Left ventricle myocardium superior (tissue), 1 donor: ENCODE measurements at places on chromosomes 6 and 20. TPM values are rescaled to one million over a fixed set of nuclear protein-coding genes. Genes with fewer than 3 reads are reported as not detected.

Gene ULBP2
- total RNA-seq, result 0.84 TPM

Gene C6orf141
- total RNA-seq, result 0.32 TPM

Gene MUC22
- 0.22 TPM for total RNA-seq

Gene CAGE1
- not detected for total RNA-seq

Gene HLA-DRB5
- total RNA-seq, result 19.5 TPM

Gene DLK2
- 1.2 TPM for total RNA-seq

Gene CRIP3
- total RNA-seq, result 6.6 TPM

Gene DPM1
- 41.2 TPM for total RNA-seq

Gene DHX35
- 15.4 TPM for total RNA-seq

- peak; percentile 38 for DNase-seq
Measured at GRCh38 chr6:13831615-13832014, 17.3 kb upstream of the MCUR1 start.

GRCh38 chr6:4378319-4378996, 243.1 kb upstream of the ECI2 start:
- DNase-seq, result no peak

DNA sequence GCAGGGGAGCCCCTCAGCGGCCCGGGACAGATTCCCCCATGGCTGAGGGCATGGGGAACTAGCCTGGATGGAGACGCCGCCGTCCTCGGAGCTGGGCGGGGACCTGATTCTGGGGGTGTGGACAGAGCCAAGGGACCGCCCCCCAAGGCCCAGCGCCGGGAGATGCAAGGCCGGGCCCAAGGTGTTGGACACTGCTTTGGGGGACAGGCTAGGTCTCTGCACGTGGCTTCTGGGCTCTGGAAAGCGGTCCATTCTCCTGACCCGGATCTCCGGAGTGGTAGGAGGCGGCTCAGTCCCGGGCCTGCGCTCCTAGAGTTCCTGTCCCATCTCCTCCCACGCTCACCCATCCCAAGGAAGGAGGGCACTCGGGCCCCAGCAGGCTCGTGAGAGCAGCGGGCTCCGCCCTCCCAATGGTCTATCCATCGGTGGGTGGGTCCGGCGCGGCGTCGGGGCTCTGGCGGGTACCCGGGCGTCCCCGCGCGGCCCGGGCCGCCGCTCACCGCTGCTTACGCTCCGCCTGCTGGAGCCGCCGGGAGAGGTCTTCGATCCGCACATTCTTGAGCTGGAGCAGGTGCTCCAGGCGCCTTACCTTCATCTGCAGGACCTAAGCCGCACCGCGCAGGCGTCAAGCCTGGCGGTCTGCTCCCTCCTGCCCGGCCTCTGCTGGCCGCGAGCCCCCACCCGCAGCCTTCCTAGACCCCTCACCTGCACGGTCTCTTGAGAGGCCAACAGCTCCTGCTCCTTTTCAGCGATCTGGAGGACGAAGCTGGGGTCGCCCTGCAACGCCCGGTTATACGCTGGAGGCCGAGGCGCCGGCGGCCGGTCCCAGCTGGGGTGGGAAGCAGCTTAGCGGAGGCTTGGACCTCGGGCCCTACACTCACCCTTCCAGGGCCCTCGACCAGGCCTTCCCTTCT, 3.3 kb downstream of the SPEF1 start:
- DNase-seq, result peak; percentile 82

GRCh38 chr20:2150660-2151059, 49.0 kb downstream of the STK35 start:
- no peak for DNase-seq

- no peak for DNase-seq
Measured at GRCh38 chr20:36441416-36441815, 99.9 kb upstream of the MYL9 start.

DNA sequence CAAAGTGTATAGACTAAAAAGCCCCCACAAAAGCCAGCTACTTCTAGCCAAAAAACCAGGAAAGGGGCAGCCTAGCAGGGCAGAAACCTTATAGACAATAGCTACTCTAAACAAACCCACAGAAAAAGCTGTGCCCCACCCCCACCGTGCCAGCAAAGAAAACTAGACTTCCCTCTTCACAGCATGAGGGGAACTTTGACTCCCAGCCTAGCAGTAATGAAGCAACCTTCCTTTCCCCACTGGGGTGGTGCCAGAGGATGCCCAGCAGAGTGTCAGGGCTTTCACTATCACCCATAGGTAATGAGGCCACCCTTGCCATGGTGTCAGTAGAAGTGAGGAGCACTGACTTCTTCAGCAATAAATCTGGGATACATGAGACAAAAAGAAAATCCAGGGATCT, 99.0 kb upstream of the LGSN start:
- DNase-seq, result no peak

DNA sequence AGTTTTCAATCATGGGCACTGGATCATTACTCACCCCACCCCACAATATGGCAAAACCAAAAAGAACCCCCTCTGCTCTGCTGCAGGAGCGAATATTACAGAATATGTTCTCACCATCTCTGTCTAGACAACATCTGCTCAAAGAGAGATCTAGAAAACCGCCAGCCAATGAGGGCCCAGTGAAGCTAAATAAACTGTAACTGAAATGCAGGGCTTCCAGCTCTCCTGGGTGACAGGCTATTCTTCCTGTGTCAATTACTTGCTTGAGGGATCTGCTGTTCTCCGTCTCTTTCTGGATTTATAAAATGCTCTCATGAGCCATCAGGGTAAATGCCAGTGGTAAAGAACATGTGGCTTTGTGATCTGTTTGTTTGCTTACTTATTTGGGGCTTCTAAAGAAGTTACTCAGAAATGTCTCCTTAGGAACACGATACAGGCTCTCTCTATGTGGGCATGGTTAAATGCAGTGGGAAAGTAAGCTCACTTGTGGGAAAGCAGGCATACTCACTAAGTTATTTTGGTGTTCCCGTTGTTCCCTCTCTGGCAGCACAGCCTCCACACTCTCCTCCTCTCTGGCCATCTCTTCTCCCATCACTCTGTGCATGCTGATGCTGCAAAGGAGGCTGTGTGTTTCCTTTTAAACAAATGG, 44.8 kb downstream of the TTI1 start:
- no peak for DNase-seq

DNA sequence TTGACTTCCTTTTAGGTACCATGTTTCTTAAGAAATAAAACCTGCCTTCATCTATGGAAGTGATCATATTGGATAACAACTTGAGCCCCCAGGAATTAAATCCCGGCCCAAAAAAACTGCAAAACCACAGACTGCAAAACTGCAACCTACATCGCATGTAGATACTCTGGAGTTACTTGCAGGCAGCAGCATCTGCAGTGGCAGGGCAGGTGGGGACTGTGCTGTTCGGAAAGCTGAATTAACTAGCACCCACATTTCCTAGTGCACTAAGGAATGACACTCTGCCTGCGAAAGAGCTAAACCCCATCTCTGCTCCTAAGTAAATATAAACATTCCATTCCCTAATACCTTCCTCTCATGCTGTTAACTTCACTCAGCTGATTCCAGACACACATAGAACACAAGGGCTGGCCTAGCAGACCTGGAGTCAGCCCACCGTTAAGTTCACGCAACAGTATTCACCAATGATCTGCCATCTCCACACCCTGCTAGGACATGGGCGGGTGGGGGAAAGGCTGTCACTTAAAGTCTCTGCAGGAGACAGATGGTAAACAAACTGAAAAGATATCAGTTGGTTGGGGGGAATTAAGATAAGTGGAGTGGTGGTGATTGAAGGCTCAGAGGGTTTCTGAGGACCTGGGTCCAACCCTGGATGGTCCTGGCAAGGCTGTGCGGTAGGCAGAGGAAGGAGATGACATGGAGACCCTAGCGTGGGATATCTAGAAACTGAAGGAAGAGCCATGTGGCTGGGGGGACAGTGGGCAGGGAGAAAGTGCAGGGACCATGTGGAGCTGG, 128.4 kb downstream of the SYCP2 start:
- DNase-seq, result no peak

- DNase-seq, result no peak
Measured at GRCh38 chr20:8076306-8077136, 55.5 kb upstream of the PLCB1 start.

DNA sequence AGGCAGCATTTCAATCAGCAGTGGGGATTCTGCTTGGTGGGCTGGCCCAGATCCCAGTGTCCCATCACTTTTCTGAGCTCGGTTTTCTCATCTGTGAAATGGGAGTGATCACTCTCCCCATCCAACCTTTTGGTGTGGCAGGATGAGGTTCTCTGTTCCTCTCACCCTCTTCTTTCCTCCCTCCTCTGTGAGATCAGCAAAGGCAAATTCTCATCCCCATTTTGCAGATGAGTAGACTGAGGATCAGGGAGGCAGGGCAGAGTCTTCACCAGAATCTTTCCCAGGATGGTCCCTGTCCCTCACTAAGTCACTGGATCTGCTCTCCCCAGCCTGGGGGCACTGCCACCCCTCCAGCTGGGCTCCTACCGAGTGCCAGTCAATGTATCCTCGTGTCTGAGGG, 60.6 kb upstream of the SLC32A1 start:
- no peak for DNase-seq

DNA sequence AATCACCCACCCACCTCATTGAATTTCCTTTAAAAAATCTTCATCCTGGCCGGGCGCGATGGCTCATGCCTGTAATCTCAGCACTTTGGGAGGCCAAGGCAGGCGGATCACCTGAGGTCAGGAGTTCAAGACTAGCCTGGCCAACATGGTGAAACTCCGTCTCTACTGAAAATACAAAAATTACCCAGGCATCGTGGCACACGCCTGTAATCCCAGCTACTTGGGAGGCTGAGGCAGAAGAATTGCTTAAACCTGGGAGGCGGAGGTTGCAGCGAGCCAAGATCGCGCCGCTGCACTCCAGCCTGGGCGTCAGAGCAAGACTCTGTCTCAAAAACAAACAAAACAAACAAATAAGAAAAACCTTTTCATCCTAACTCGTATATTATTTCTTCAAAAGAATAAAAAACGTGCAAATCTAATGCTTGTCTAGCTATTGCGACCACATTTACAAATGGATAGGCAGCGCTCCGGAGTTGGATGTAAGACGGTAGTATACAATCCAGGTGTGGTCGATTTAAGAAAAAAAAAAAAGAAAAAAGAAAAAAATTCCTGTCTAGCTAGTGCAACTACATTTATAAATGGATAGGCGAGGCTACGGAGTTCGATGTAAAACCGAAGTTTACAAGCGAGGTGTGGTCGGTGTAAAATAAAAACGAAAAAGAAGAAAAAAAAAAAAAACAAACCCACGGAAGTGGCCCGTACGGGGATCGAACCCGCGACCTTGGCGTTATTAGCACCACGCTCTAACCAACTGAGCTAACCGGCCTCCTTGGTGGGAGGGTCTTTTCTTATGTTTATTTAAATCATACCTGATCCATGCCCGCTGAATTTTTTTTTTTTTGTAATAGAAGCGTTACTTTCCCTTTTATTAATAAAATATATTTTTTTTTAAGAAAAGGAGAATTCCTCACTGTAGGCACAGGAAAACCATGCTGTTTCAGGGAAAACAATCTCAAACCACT, 70.7 kb upstream of the PRSS16 start:
- DNase-seq, result peak; percentile 70

DNA sequence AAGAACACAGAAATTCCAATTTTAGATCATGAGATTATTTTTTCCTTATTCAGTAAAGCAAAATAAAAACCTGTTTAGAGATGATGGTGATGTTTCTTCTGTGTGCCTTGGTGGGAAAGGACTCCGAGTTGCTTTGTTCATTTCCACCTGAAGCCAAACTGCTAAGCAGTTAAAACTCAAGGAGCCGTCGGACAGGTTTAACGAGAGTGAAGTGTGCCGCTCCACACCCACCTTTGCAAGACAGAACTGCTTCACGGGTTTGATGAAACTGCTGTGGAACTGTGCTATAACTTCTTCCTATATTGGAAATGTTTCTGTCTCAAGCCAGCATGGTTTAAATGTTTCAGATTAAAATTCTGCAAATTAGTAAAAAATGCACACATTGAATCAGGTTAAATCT, 9.2 kb upstream of the DSP start:
- no peak for DNase-seq

DNA sequence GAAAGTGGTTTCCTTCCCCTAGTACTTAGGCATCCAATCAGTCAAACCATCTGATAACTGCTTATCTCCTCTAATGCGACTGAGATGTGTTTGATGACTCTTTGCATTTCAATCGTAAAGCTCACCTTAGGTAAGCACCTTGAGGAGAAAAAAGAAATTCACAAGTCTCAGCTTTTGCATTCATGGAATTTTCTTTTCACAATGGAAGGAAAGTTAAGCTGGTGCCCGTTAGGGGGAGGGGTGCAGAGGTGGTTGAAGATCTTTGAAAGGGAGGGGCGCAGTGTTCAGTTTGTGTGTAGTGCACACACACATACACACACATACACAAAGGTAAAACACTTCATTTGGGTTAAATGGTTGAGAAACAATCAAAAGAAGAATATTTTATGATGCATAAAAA, 87.1 kb upstream of the SALL4 start:
- no peak for DNase-seq

- DNase-seq, result no peak
Measured at GRCh38 chr20:39259808-39260207, 297.7 kb downstream of the DHX35 start.

- DNase-seq, result no peak
Measured at GRCh38 chr20:7399575-7399974, 540.7 kb downstream of the HAO1 start.

DNA sequence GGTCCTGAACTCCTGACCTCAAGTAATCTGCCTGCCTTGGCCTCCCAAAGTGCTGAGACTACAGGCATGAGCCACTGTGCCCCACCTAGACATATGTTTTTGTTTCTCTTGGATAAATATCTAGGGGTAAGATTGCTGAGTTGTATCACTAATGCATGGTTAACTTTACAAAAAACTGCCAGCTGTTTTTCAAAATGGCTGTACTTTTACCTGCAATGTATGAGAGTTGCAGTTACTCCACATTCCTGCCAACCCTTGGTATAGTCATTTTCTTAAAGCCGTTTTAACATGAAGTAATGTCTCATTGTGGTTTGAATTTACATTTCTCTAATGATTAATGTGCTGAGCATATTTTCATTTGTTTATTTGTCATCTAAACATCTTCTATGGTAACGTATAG, 289.7 kb downstream of the UTRN start:
- DNase-seq, result no peak

- DNase-seq, result no peak
Measured at GRCh38 chr6:52537001-52537753, 39.7 kb downstream of the TRAM2 start.
